Stimulated activated CD8-positive, alpha-beta memory T cell treated with anti-CD3 and anti-CD28 coated beads, Interleukin-7, amount 100 ng/mL, for 4 hours (primary cell): ENCODE measurements at places on chromosomes 12 and 14.

DNA sequence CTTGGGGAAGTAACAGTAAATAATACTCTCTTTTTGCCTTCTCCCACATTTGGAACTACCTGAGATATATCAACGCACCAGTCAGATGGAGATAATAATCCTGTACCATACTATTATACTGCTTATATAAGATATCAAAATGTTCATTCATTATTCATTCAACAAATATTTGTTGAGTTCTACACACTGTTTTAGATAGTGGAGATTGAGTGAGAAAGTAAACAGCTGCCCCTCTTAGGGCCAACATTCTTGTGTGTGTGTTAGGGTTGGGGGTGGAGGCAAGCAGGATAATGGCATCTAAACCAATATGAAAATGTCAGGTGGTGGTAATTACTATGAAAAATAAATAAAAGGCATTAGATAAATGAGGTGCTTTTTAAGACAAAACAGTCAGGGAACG, 14.0 kb downstream of the MIS18BP1 start:
- no peak for DNase-seq

DNA sequence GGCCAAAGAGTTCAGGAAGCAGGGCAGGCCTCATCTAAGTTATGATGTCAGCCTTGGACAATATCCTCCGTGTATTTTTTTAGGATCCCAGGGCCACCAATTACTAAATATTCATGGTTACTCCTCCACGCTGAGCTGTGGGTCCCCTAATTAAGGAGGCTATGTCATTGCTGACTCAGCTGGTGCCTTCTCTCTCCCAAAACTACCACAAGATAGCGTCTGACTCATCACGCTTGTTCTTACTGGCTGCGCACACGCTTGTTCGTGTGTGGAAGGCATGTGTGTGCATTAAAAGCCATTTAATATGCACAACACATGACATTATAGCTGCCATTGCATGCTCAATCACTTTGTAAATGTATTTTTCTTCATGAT, 78.3 kb downstream of the GSC start:
- no peak for DNase-seq

DNA sequence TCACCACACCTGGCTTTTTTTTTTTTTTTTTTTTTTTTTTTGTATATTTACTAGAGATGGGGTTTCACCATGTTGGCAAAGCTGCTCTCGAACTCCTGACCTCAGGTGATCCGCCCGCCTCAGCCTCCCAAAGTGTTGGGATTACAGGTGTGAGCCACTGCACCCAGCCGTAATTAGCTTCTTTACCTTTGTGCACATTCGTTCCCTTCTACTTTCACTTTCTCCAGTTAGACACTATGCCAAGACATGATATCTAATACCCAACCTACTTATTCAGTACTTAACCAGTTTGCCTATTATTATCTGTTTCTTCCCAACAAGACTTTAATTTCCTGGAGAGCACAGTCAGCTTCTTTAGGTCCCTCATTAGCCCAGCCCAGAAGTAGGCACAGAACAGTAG, 5.3 kb downstream of the STYK1 start:
- DNase-seq = no peak

DNA sequence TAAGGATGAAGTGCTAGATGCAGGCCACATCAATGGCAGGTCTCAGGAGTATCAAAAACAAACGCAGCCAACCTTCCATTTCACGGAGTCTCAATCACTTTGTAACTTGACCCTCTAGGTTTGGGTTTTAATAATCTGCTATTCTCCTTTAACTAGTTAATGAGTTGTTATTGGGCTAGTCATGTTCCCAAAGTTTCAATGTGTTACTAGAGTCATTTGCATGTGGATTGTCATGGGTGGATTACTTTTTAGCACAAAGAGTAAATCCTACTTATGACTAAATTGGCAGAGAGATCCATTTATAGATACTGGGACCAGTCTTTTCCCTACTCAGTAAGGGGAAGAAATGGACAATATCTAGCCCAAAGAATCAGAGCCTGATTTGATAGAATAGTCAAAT, 151.0 kb downstream of the BCAT1 start:
- DNase-seq = no peak

GRCh38 chr14:86221000-86221399, 691.1 kb downstream of the FLRT2 start:
- no peak for DNase-seq

- no peak for DNase-seq
Measured at GRCh38 chr12:25684070-25684469, 131.0 kb upstream of the LMNTD1 start.

DNA sequence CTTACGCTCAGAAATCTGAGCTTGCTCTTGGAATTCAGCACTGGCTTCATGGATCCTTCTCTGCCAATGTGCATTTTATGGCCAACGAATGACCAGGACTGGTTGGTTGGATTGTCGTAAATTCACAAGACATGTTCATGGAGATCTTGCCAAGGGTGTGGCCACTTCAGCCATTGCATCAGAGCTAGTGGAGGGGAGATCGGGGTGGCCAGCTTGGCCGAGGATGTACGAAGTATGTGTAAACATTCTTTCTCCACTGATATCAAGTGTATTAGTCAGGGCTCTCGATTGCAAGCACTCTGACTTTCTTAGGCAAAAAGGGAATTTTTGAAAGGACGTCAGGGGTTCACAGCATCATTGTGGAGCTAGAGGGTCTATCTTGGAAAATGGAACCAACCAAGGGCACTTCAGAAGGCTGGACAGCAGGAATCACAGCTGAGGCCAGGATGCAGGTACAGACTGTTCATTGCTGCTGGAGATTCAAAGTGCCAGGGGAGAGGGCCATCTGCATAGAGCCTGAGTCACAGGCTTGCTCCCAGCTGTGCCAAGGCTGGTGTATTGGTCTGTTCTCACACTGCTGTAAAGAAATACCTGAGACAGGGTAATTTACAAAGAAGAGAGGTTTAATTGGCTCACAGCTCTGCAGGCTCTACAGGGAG, 32.9 kb upstream of the ADGRD1 start:
- DNase-seq = no peak

DNA sequence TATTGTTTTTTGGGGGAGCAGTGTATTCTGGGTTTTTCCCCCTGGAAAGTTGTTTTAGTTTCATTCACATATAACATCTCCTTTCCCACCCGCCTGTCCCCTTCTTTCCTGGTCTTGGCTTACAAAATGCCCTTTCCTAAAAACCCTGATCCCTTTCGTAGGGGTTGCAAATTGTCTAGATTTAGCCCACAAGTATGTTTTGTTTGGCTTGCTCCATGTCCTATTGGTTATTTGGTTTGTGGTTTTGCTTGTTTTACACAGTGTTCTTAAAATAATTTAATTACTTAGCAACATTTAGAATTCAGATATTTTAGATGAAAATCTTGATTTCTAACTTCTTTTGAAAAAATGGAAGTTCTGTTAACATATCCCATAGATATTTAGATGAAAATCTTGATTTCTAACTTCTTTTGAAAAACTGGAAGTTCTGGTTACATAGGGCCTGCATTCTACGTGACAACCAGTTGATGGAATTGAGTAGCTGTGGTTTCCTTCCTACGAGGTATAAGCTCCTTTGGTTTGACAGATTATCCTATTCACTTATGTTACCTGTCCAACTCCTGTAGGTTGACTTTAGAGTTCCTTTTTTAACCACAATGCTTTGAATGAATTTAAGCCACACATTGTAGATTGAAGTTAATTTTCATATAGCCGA, 89.2 kb upstream of the TMEM263 start:
- DNase-seq = no peak

- DNase-seq = no peak
Measured at GRCh38 chr14:72692696-72693095, 201.2 kb downstream of the DPF3 start.

DNA sequence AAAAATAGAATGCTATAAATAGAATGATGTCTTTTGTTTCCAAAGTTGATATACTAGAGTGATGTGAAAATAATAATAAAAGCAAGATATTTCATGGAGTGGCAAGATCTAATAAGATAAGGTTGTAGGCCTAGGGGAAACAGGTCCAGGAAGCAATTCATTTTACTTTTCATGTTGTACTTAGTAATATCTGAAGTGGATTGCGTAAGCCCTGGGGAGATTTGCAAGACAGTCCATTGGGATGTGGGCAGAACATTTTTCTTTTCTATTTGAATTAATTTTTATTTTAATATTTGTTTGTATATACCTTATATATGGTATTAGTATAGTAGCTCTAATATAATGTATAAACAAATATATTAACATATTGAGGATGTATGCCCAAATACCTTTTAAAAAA, 7.5 kb downstream of the NUBPL start:
- no peak for DNase-seq

DNA sequence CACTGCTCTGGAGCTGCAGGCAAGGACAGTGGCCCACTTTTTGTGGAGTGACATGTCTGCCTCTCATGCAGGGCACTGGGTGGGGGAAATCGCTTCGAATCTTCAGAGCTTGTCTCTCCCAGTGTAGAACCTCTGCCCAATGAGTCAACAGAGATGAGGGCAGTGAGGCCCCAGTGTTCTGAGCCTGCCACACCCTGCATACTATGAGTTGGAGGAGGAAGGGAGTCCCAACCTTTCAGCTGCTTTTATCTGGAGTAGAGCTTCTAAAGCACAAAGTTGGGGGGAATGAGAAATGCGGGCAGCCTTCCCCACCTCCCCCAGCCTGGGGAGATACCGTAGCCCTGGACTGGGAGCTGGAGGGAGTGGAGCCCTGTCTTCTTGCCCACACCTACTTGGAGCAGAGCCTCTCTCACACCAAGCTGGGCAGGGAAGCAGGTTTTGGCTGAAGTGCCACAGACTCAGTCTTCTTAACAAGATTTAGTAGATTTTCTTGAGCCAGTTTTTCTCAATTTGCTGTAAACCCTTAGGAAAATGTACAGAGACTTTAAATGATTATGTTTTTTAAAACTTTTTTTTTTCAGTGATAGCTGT, 159.1 kb downstream of the ADGRD1 start:
- no peak for DNase-seq

DNA sequence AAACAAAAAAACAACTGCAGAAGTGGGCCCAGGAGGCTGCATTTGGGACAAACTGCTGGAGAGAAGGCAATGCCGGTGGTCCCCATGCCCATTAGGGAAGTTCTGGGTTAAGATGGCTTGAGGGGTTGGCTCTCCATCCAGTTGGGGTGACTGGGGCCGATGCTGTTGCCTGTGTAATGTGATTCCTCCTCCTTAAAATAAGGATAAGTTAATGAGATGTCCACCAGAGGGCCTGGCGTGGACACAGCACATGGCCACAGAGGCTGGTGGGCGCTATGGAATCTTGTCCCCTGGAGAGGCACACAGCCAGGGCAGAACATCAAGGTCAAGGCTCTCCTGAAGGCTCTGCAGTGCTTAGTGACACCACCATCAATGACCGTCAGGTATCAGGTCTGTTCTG, 1.0 kb upstream of the TESC start:
- no peak for DNase-seq

DNA sequence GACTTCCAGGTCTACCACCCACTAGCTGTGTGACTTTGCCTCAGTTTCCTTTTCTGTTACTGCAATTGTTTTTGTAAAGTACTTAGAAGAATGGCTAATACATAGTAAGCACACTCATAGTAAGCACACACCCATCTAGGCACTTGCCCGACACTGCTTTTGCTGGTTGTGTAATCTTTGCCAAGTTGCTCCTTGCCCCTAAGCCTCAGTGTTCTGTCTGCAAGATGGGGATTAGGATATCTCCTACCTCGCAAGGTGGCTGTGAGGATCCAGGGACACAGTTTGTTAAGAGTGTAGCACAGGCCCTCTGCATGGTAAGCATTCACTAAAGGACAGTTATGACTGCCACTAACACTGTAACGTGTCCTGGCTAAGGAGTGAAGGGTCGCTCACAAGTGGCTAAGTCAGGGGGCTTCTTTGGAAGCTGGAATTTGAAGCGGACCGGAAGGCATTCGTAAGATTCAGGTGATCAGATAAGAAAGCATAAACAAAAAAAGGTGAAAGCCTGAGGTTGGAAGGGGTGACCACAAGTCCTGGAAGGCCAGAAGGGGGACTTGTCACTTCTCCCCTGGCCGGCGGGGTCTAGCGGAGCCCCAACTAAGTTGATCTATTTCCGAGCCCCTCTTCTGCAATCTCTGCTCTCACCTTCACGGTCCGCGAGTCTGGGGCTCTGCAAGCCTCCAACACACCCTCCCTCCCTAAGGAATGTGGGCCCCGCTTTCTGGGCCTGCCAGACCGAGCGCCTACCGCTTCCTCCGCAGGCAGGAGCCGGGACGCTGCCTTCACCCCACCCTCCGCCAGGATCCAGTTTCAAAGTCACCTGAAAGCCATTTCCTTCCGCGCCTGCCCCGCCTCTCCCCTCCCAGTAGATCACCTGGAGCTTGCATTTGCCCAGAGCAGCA, 1.5 kb upstream of the PLEKHG3 start:
- DNase-seq = no peak

GRCh38 chr14:26887847-26888246, 290.0 kb upstream of the NOVA1 start:
- DNase-seq = no peak

GRCh38 chr14:94562022-94562421, 780 bp downstream of the SERPINA4 start:
- no peak for DNase-seq

GRCh38 chr12:102349079-102349478, 131.3 kb downstream of the IGF1 start:
- no peak for DNase-seq

DNA sequence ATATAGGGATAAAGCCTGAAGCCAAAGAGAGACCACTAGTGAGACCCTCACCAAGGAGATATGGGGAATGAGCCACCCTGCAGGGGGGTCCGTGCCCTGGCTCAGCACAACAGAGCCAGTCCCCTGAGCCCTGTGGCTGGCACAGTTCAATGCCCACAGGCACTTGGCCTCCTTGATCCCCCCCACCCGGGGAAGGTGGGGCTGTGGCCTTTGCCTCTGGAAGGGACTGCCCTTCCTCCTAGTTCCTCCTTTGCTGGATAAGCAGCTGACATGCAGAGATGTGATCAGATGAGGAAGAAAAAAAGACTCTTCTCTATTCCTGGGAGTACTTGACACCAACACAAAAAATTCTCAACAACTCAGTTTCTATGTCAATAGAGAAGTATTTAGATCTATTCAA, 19.9 kb downstream of the TTC7B start:
- DNase-seq = no peak

- DNase-seq = no peak
Measured at GRCh38 chr12:71949646-71950045, 11.0 kb downstream of the TPH2 start.

DNA sequence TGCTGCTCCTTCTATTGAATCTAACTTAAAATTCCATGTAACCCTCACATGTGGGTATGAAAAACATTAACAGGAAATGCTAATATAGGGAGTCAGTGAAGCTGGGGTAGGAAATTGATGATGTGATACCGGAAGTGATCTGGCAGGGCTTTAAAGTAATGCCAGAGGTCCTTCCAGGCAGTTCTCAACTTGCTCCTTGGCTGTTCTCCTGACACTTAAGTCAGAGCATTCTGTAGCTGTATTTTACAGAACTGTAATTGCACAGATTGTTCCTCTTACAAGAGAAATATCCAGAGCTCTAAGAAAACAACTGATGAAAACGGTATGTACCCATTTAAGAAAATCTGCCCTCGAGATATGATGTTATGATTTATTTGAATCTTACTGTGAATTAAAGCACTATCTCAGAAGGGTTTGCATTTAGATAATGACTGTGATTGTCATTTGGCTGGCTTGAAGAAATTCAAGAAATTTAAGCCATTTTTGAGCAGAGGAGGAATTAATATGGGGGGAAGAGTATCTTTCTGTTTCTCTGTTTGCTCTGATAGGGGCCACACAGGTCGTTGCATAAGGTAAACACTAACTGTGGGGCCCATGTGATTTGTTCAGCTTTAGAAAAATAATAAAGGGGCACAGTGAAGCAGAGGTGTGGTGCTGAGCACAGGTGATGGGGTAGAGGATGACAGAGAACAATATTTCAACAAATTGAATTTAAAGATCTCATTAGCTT, 88.4 kb downstream of the BBS10 start:
- no peak for DNase-seq
